Ascending aorta (tissue), 2 donors: ENCODE measurements at places on chromosomes 1 and 21. TPM values are rescaled to one million over a fixed set of nuclear protein-coding genes. Genes with fewer than 3 reads are reported as not detected.
A peak's percentile ranks its signal among the peaks of the same experiment; 100 is the strongest.

DNA sequence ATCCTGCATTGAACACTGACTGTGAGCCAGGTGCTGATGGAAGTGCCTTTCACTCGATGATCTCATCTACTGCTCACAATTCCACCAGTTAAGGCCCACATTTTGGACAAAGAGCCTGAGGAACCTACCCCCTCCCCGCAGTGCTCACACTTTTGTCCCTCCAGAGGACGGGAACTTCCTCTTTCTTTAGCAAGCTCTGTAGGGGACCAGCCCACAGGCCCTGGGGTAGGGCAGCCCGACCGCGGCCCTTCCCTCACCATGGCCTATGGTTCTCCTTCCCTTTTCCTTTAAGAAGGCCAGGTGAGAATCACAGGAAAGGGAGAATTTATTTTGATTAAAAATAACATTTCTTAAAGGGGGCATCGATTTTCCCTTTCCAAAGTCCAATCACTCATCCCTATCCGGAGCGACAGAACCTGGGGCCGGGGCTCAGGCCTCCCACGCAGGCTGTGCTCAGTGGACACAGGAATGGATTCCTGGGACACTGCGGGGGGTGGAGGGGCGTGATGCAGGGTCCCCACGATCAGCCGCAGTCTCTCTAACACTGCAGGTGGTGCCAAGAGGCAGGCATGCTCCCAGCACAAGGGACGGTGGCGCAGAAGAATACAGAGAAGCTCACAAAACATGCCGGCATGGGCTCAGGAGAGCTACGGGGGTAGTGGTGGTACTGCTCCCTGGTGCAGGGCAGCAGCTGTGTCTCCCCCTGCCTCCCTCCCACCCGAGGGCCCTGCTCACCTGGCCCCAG is 8.9 kb upstream of the KCNE1 start:
- no peak overlapping the region for H3K4me3 ChIP-seq
- DNase-seq = no peak
- H3K4me1 ChIP-seq = peaks cover 34% of the 10 kb centered on the region

DNA sequence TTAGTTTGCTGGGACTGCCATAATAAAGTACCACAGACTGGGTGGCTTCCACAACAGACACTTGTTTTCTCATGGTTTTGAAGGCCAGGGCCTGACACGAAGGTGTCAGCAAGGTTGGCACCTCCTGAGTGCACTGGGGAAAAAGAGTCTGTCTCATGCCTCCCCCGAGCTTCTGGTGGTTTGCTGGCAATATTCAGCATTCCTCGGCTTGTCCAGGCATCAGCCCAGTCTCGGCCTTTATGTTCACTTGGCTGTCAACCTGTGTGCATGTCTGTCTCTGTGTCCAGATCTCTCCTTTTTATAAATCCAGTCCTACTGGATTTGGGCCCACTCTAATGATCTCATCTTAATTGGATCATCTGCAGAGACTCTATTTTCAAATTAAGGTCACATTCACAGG is 72.6 kb downstream of the DOP1B start:
- H3K36me3 ChIP-seq = peaks cover 23% of the 10 kb centered on the region
- H3K4me1 ChIP-seq = no peaks in the 10 kb centered on the region
- H3K27me3 ChIP-seq = no peaks in the 10 kb centered on the region
- no peak overlapping the region for H3K4me3 ChIP-seq
- H3K27ac ChIP-seq = no peak overlapping the region

The MYBPH gene
- total RNA-seq = not detected

- no peak overlapping the region for H3K27ac ChIP-seq
- no peak for DNase-seq
- no peaks in the 10 kb centered on the region for H3K27me3 ChIP-seq
- H3K4me3 ChIP-seq = no peak overlapping the region
- H3K4me1 ChIP-seq = no peaks in the 10 kb centered on the region
- H3K36me3 ChIP-seq = peaks cover 89% of the 10 kb centered on the region
These were observed 85.7 kb downstream of the NRDC start for GRCh38 chr1:51792864-51793263.

GRCh38 chr1:205610901-205611466 is 20.8 kb downstream of the ELK4 start:
- no peak overlapping the region for H3K4me3 ChIP-seq
- H3K27ac ChIP-seq = no peak overlapping the region
- H3K27me3 ChIP-seq = no peaks in the 10 kb centered on the region
- DNase-seq = no peak
- H3K36me3 ChIP-seq = peaks cover 25% of the 10 kb centered on the region

The ATP5IF1 gene
- 220 TPM for total RNA-seq

GRCh38 chr1:83905315-83905907 is 93.5 kb downstream of the TTLL7 start:
- H3K4me3 ChIP-seq = no peak overlapping the region
- no peaks in the 10 kb centered on the region for H3K4me1 ChIP-seq
- H3K27ac ChIP-seq = no peak overlapping the region
- no peaks in the 10 kb centered on the region for H3K27me3 ChIP-seq
- DNase-seq = no peak

DNA sequence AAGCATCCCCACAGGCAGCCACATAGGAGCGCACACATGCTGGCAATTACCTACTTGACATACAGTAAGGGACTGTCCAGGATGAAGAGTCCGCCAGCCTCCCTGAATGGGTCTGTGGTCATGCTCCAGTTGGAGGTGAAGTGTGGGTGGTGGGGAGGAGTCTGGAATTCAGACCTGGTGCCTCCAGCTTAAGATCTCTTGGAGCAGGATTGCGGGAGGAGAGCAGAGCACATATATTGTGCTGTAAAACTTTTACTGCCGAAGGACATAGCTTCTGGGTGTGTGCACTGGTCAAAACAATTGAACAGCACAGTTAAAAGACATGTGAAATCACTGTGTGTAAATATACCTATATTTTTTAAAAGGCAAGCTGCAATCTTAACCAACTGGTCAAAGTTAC is 17.9 kb downstream of the STK40 start:
- H3K27me3 ChIP-seq = no peaks in the 10 kb centered on the region
- DNase-seq = no peak
- peaks cover 4% of the 10 kb centered on the region for H3K36me3 ChIP-seq
- H3K4me1 ChIP-seq = peaks cover 20% of the 10 kb centered on the region
- no peak overlapping the region for H3K4me3 ChIP-seq

The NPPA gene
- not detected for total RNA-seq

DNA sequence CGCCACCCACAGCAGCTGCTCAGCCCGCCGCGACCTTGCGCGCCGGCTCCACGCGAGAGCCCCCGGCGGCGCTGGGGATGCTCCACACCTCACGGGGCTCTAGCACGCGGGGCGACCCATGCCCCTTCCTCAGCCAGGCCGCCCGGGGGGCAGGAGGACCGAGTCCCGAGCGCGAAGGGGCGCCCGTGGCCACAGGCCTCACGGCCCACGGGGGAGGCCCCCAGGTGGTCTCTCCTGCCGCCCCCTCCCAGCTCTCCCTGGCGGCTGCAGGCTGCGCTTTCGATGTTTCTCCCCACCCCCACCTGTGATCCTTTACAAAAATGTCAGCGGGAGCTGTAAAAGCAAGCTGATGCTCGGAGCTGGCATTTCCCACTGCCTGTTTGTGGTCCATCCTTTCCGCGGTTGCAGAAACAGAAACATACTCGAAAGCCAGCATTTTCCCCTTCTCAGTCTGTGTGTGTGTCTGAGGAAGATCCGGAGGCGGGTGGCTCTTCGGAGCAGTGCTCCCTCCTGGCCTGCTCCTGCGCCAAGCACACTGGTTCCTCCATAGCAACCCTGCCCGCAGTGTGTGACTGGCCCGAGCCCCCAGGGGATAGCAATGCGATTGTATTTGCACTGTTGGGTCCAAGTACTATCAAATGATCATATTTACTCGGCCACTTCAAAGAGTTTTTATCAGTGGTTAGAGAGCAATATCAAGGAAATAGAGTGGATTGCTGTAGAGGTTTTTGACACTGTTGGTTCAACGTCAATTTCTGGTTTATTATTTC is 2.1 kb downstream of the KIF26B start:
- no peaks in the 10 kb centered on the region for H3K36me3 ChIP-seq

The FAM229A gene
- 12.2 TPM for total RNA-seq

GRCh38 chr1:192737306-192737705 is 71.5 kb upstream of the RGS2 start:
- H3K27ac ChIP-seq = no peak overlapping the region
- H3K27me3 ChIP-seq = no peaks in the 10 kb centered on the region
- H3K4me3 ChIP-seq = no peak overlapping the region
- DNase-seq = no peak
- H3K4me1 ChIP-seq = no peaks in the 10 kb centered on the region
- no peaks in the 10 kb centered on the region for H3K36me3 ChIP-seq

The OR2M3 gene
- total RNA-seq = not detected

- H3K27me3 ChIP-seq = no peaks in the 10 kb centered on the region
- no peaks in the 10 kb centered on the region for H3K4me1 ChIP-seq
- no peak for DNase-seq
- no peak overlapping the region for H3K27ac ChIP-seq
- H3K36me3 ChIP-seq = no peaks in the 10 kb centered on the region
- no peak overlapping the region for H3K4me3 ChIP-seq
These were observed 1.2 kb downstream of the CROCC start for GRCh38 chr1:16922885-16923431.

- H3K36me3 ChIP-seq = no peaks in the 10 kb centered on the region
- no peak overlapping the region for H3K27ac ChIP-seq
- DNase-seq = no peak
- H3K4me3 ChIP-seq = no peak overlapping the region
- no peaks in the 10 kb centered on the region for H3K4me1 ChIP-seq
- H3K27me3 ChIP-seq = no peaks in the 10 kb centered on the region
These were observed 21.2 kb downstream of the PCAT6 start for GRCh38 chr1:202831906-202832305.

GRCh38 chr1:44673675-44674112 is 587 bp downstream of the TMEM53 start:
- H3K4me3 ChIP-seq = peak overlapping the region; percentile 85
- H3K4me1 ChIP-seq = peaks cover 7% of the 10 kb centered on the region
- peak overlapping the region; percentile 86 for H3K27ac ChIP-seq
- no peaks in the 10 kb centered on the region for H3K36me3 ChIP-seq
- no peak for DNase-seq

The FAM110D gene
- 60.0 TPM for total RNA-seq

- H3K4me3 ChIP-seq = no peak overlapping the region
- no peaks in the 10 kb centered on the region for H3K4me1 ChIP-seq
- H3K27me3 ChIP-seq = no peaks in the 10 kb centered on the region
These were observed 28.9 kb downstream of the LEPR start for GRCh38 chr1:65449214-65449823.

- peak within 1 kb of the TSS; percentile 93 for H3K27ac ChIP-seq
- peak within 1 kb of the TSS; percentile 90 for H3K4me3 ChIP-seq
- H3K27me3 ChIP-seq = no peaks in the 10 kb centered on the region
- peaks cover 18% of the 10 kb centered on the region for H3K4me1 ChIP-seq
These were observed at the start of gene SH3BP5L for GRCh38 chr1:248825909-248826760. Gene SH3BP5L (minus strand): TSS chr1:248825915. CDS start chr1:248824935, 980 bp downstream.

- no peak within 1 kb of the TSS for H3K27ac ChIP-seq
- H3K4me1 ChIP-seq = peaks cover 2% of the 10 kb centered on the region
- DNase-seq = no peak
- no peaks in the 10 kb centered on the region for H3K27me3 ChIP-seq
- peak within 1 kb of the TSS; percentile 44 for H3K4me3 ChIP-seq
- H3K36me3 ChIP-seq = no peaks in the 10 kb centered on the region
These were observed at the start of gene COL11A1 for GRCh38 chr1:103108376-103109150. Gene COL11A1 (minus strand): TSS chr1:103108522. CDS start chr1:103108178, 344 bp downstream.

- no peak overlapping the region for H3K4me3 ChIP-seq
- no peaks in the 10 kb centered on the region for H3K4me1 ChIP-seq
- H3K36me3 ChIP-seq = peaks cover 97% of the 10 kb centered on the region
- DNase-seq = no peak
These were observed 42.5 kb downstream of the MRAP start for GRCh38 chr21:32340863-32341848.

GRCh38 chr1:3126756-3127678 is 58.0 kb downstream of the PRDM16 start:
- H3K27ac ChIP-seq = peak overlapping the region; percentile 86
- no peaks in the 10 kb centered on the region for H3K36me3 ChIP-seq
- no peaks in the 10 kb centered on the region for H3K27me3 ChIP-seq

The LHX8 gene
- total RNA-seq = not detected

GRCh38 chr1:64038965-64039364 is 164.5 kb upstream of the UBE2U start:
- H3K27ac ChIP-seq = peak overlapping the region; percentile 80
- H3K27me3 ChIP-seq = no peaks in the 10 kb centered on the region
- H3K4me3 ChIP-seq = no peak overlapping the region
- peaks cover 64% of the 10 kb centered on the region for H3K4me1 ChIP-seq

- H3K27me3 ChIP-seq = no peaks in the 10 kb centered on the region
- no peak for DNase-seq
- H3K4me1 ChIP-seq = no peaks in the 10 kb centered on the region
- H3K36me3 ChIP-seq = no peaks in the 10 kb centered on the region
- H3K4me3 ChIP-seq = no peak overlapping the region
These were observed 12.3 kb upstream of the SLAMF7 start for GRCh38 chr1:160726498-160727315.

DNA sequence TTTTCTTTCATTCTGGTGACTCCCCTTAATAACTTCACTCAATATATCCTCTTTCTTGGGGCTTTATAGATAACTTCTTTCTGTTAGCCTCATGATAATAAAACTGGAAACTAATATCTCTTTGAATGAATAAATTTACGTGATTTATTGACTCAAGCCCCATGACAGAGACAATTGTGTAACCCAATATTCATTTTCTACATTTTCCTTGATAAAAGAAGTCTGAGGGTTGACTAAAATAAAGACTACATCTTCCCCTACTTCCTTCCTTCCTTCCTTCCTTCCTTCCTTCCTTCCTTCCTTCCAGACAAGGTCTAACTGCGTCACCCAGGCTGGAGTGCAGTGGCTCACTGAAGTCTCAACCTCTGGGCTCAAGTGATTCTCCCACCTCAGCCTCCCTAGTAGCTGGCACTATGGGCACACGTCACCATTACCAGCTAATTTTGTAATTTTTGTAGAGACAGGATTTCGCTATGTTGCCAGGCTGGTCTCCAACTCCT is 85.1 kb downstream of the CYYR1 start:
- no peak overlapping the region for H3K27ac ChIP-seq
- H3K27me3 ChIP-seq = no peaks in the 10 kb centered on the region
- H3K4me3 ChIP-seq = no peak overlapping the region
- DNase-seq = no peak

GRCh38 chr1:173411835-173412742 is 65.0 kb upstream of the PRDX6 start:
- no peaks in the 10 kb centered on the region for H3K36me3 ChIP-seq
- no peak overlapping the region for H3K4me3 ChIP-seq
- H3K27me3 ChIP-seq = no peaks in the 10 kb centered on the region
- DNase-seq = no peak

DNA sequence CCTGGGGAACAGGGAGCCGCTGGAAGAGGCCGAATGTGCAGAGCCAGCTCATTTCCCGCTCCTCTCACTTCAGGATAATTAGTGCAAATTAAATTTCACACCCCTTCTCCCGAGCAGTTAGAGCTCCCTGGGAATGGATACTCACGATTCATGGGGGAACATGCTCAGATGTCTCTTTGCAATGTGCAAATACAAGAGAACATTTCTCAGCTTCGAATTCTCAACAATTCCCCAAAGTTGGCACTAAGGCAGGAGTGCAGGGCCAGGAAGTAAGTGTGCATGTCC is 54.9 kb downstream of the CAMK2N1 start:
- DNase-seq = no peak
- H3K4me3 ChIP-seq = no peak overlapping the region
- H3K4me1 ChIP-seq = no peaks in the 10 kb centered on the region
- no peaks in the 10 kb centered on the region for H3K36me3 ChIP-seq
